Left lobe of liver (tissue), 2 donors: ENCODE measurements at places on chromosomes 5 and 9.

- DNase-seq: no peak
Measured at GRCh38 chr9:109455861-109456260, 42.2 kb downstream of the PTPN3 start.

DNA sequence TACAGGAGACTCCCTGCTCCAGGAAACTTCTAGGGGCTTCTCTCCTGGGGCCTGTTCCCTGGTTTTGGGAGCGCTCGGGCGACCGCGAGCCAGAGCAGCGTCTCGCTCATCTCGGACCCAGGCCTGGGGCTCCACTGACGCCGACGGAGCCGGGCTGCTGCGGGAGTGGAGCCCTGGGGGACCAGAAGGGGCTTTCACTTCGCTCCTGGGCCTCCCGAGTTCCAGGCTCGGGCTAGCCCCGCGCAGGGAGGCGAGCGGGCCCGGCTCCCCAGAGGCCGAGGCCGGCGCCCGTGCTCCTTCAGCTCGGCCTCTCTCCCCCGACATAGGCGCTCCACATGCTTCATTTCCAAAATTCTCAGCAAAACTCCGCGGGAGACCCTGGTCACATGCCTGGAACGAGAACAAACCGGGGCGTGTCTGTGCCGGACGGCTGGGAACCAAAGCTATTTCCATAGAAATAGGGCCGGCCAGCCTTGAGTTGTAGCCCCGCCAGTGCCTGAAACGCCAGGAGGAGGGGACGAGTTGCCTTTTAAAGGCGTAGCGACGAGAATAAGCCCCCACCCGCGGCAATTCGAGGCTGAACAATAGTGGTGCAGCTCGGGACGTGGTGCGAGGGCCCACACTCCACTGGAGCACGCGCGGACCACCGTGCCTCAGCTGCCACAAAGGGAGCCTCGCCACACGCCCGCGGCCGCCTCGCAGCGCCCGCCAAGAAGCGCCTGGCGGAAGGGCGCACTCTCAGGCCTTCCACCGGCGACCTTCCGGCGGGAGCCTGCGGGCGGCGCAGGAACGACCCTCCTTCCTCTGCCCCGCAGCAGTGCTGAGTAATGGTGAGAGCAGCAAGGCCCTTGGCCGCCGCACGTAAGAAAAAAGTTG lies 1.1 kb upstream of the G3BP1 start:
- DNase-seq: peak; percentile 80

DNA sequence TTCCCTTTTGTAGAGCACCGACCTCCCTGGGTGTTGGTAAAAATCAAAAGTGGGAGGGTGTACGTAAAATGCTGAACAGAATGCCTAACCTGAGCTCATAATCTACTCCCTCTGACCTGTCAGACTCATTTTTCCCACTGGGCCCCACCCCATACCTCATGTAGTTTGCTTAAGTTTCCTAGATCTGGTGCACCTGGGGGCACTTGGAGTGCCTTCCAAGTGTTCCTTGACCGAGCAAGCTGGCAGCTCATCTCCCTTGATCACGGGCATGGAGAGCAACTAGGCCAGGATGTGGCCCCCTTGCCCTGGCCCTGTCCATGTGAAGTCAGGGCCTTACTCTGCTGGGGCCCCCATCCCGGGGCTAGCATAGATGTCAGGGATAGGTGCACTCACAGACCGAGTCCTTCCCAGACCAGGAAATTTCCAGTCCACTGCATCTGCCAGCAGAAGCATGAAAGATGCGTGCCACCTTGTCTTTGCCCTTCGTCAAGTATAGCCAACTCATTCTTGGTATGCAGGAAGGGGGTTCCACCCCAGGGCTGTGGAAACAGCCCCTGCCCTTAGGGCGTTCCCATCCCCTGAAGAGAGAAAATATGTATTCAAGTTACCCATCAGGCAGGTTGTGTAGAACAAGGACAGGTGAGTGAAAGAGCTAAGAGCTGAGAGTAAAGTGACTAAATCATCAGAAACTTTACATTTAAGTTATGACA lies 41.9 kb downstream of the SLC22A5 start:
- peak; percentile 65 for DNase-seq

DNA sequence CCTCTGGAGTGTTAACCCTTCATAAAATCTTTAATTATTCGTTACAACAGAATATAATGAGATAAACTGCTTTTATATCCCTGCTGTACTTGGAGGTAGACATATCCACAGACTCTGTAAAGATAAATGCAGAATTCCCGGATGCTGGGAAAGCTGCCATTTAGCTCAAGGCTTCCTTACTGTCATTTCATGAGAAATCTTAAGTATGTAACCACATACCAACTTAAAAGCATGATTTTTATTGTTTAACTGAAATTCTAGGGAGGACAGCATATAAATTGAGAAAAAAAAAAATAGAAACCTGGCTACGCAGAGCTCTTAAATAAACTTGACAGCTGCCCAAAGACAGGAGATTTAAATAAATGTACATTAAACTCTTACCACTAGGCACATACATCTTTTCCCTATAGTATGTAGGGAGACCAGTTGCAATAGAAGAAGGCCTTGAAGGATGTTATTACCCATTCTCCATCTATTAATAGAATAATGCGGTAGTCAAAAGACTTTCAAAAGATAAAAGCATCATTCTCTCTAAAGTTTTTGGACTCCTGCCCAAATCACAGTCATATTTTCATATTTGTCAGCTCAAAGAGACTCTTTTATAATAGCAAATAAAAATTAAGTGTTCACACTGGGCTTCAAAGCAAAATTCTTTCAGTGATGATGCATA lies 373.8 kb downstream of the NDUFS4 start:
- no peak for DNase-seq

- no peak for DNase-seq
Measured at GRCh38 chr9:33155393-33155792, 11.7 kb downstream of the B4GALT1 start.

- DNase-seq: no peak
Measured at GRCh38 chr5:146334074-146334533, 4.5 kb upstream of the POU4F3 start.

DNA sequence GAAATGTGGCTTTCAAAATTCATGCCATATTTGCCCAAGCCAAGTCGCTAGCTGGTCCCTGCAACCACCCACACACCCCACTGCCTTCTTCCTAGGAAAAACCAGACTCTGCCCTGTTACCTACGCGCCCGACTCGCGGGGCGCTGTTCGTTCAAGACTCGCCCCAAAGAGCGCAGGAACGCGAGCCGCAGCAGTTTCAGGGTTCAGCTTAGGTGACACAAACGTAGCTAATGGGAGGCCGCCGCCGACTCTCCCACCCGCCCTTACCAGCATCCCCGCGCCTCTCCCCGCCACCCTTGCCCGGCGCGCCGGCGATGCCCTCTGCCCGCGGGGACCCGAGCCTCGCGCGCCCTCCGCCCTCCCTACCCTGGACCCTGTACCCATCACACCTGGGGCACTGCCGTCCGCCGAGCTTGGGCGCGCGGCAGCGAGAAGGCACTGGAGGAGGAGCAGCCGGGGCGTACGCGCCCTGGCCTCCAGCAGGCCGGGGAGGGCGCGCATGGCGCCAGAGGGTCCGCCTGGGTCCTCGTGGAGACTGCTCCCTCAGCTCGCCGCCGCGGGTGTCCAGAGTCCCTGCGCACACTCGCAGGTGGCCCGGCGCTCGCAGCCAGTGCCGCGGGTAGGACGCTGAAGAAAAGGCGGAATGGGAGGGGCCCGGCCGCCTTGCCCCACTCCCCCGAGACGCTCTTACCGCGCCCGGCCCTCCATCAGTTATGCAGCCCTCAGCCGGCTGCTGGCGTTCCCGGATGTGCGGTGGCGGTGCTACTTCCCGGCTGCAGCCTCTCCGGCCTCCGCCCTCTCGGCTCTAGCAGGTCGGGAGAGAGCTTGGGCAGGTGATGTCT lies at the start of gene EMB:
Gene EMB, minus strand, starts transcription at position 638 of the 842 bp plus-strand sequence. Its CDS starts 137 bp downstream, at position 501.
- peak; percentile 53 for DNase-seq

DNA sequence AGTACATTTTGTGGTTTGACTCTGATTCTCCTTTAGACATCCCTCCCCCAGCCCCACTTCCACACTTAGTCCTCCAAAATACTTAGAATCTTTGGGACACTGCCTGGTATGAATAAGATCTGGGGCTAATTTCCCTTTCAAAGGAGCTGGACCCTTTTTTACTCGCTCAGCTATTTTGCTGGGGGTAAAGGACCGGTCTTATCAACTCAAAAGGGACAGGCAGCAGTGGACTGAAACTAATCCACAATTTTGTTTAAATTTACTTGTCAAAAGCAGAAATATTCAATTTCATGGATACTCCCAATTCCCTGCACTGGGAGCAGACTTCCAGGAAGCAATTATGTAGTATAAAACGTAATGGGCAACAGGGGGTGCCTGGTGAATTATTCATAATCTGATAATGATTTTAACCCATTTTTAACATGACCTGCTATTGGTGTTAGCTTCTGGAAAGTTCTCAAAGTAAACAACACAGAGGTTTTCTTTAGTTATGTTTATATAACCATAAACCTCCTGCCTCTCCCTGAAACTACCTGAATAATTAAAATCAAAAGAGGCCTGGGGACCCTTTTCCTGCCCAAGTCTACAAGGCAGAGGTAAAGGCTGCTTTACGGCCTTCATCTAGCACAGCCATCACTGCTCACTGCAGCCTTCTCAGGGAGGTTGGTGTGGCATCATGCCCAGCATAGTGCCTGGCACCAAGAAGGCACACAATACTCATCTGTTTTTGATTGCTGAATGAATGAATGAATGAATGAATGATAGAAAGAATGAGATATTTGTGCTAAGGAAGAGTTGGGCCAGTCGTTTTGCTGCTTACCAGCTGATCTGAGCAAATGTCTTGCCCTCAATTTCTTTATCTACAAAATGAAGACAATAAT lies 44.2 kb upstream of the GNPDA1 start:
- no peak for DNase-seq

GRCh38 chr9:134676886-134677285 lies 35.3 kb downstream of the COL5A1 start:
- DNase-seq: no peak
